Activated T-cell treated with anti-CD3 and anti-CD28 coated beads, Interleukin-2, amount 50 U/mL, for 72 hours (primary cell): ENCODE measurements at places on chromosomes 3 and 15.

- no peak for DNase-seq
Measured at GRCh38 chr15:96054621-96055020, 275.9 kb upstream of the NR2F2 start.

- DNase-seq = no peak
Measured at GRCh38 chr3:141326626-141327025, 41.7 kb upstream of the ZBTB38 start.

DNA sequence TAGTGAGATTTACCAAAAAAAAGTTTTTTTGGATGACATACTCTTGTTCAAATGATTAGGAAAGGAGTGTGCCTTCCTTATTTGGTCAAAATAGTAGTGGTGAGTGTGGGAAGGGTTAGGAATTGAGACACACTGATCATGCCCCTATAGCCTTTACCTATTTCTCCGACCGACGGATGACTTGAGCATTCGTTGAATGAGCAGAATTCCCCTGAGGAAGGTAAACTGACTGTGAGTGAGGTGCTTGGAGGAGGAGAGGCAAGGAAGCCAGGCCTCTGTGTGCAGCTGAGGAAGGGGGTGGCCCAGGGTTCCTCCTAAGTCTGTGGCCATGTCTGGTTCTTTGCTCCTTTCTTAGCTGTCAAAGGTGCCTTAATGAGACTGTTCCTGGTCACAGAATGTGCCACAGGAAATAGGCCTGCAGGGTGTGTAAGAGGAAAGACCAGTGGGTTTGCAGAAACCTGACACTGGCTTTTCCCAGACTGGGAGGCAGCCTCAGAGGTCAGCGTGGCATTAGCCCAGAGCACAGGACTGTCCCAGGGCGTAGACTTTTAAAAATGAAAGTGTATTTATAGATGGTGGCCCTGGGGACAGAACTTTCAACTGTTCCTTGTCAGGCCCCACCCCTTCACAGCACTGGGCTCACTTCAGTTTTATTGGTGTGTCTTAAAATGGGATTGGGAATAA lies 307.7 kb upstream of the C2CD4B start:
- DNase-seq = no peak

DNA sequence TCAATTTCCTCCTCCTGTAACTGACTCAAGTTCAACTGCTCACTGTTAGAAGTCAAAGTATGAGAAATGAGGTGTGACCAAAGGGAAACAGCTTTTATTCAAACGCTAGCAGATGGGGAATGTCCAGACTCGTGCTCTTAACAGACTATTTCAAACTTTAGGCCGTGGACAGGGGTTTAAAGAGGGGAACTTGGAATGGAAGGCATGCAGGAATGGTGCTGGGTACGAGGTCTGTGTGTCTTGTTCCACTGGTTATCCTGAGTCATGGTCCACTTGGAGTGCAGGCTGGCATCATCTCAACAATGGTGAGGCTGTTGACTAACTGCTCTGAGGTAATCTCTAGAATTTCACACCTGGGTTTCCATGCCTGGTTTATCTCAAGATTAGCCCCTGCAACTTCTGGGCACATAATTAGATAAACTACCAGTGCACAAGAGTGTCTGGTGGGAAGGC lies 22.9 kb upstream of the DNAAF4 start:
- no peak for DNase-seq

DNA sequence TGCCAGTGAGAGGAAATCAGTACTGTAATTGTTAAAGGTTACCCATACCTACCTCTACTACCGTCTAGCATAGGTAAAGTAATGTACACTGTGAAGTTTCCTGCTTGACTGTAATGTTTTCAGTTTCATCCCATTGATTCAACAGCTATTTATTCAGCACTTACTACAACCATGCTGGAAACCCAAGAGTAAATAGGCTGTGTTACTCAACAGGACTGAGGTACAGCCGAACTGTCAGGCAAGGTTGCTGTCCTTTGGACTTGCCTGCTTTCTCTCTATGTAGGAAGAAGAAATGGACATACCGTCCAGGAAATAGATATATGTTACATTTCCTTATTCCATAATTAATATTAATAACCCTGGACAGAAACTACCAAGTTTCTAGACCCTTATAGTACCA lies 265.5 kb downstream of the NR2F2 start:
- no peak for DNase-seq

GRCh38 chr15:34239151-34239808 lies 14.5 kb downstream of the EMC4 start:
- peak; percentile 65 for DNase-seq

- no peak for DNase-seq
Measured at GRCh38 chr3:135325096-135325495, 530.0 kb downstream of the EPHB1 start.

GRCh38 chr15:46059921-46060594 lies 425.2 kb downstream of the SQOR start:
- DNase-seq = no peak

DNA sequence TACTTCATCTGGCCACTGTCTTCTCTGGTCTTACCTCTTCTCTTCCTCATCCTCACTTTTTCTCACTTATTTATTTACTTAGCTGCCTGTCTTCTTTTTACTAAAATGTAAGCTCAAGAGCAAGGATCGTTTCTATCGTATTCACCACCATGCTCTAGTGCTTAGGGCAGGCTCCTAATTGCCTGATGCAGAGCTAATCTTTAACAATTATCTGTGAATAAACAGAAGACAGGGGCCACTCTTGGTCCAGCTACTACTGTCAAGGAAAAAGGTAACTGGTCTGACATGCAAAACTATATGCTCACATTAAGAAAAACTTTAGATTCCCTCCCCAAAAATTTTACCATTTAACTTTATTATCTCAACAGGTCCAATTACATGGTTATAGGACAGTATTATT lies 17.5 kb downstream of the PIK3R4 start:
- DNase-seq = no peak

DNA sequence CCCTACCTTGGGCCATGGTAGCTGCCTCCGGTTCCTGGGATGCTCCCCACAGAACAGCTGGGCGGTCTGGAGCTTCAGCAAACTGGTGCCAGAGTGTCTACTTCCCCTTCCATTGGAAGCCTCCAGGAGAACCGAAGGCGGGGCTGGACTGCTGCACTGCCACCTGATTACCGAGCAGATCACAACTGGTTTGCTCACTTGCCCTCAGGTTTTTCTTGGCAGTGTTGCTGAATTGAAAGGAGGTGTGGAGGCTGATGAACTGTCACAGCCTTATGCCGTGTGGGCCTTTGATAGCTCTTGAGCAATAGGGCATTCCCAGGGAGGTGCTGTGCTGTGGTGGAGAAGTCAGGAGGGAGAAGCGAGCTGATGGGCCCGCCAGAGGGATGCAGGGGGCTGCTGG lies at the start of gene TGM5:
TSS of gene TGM5 (minus strand) at position 95 of the 400 bp plus-strand sequence. CDS start at position 16, 79 bp downstream.
- DNase-seq = no peak

DNA sequence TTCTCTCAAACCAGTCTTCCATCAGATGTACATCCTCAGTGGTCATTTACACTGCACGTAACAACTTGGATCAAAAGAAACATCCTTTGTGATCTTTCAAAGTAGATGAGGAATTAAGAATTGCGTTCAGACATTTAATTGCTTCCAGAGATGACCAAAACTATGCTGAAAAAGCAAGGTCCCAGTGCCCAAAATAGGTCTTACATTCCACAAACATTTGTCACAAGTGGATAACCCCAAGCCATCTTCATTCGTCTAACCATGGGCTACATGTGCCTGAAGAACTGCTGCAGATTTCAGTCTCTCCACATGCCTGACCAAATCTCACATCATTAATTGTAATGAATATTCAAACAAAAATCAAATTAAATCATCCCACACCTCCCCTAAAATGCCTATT lies 273.6 kb downstream of the SHOX2 start:
- DNase-seq = no peak

- no peak for DNase-seq
Measured at GRCh38 chr15:88932271-88932874, 19.2 kb upstream of the MFGE8 start.

GRCh38 chr3:156358232-156358631 lies 196.7 kb downstream of the SSR3 start:
- no peak for DNase-seq

GRCh38 chr3:66593978-66594377 lies 93.2 kb upstream of the LRIG1 start:
- no peak for DNase-seq

DNA sequence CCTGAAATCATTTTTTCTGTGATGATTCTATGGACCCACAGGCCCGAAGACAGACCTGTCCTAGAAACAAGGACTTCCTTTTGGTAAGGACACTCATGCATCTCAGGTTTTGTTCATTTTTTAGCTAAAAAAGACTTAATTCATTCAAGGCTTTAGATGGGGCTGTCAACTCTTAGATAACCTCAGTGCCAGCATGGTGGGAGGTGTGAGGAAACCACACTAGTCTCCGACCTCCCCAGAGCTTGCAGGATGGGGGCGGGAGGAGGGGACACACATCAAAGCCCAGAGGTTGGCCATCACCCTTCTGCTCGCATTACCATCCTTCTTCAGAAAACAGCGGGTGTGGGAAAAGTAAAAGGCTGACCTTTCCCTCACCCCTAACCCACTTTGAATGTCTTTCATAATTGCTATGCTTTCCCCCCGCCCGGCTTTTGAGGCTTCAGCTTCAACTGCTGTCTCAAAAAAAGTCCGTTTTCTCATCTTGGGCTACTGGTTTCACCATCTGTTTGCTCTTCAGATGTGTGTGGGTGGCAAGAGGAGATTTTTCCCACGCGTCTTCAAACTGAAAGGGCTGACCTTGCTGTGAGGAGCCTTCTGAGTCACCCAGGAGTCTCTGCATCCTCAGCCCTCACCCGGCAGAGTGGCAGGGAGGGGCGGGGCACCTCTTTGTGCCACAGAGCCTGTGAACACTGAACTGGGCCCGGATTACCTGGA lies 27.6 kb upstream of the CXCR6 start:
- peak; percentile 91 for DNase-seq

DNA sequence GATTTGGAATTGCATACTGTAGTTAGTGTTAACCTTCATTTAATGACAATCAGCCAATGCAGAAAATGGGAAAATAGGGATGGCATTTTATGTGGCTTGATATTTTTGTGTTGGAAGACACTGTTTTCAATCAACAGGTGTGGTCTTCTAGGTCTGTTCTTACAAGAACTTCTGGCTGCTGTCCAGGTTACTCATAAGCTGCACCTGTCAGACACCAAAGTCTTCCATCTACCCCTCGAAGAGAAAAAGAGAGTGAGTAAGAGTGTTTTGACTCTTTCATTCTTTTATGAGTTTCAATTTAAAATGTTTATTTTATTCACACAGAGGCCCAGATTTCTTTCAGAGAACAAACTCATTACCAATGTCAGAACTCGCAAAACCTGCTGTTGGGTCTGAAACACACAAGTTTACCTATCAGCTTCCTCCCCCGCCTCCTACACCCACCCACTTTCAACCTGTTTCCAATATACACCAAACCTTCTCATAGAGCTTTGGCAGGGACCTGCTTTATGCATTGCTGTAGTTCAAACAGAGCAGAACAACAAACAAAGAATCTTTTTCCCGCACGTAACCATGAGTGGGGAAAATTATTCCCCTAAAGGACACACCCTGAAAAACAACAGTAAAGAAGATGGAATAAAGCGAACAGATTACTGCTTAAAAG lies 767.7 kb upstream of the ALCAM start:
- no peak for DNase-seq

- DNase-seq = no peak
Measured at GRCh38 chr15:38885471-38885952, 320.9 kb upstream of the RASGRP1 start.

DNA sequence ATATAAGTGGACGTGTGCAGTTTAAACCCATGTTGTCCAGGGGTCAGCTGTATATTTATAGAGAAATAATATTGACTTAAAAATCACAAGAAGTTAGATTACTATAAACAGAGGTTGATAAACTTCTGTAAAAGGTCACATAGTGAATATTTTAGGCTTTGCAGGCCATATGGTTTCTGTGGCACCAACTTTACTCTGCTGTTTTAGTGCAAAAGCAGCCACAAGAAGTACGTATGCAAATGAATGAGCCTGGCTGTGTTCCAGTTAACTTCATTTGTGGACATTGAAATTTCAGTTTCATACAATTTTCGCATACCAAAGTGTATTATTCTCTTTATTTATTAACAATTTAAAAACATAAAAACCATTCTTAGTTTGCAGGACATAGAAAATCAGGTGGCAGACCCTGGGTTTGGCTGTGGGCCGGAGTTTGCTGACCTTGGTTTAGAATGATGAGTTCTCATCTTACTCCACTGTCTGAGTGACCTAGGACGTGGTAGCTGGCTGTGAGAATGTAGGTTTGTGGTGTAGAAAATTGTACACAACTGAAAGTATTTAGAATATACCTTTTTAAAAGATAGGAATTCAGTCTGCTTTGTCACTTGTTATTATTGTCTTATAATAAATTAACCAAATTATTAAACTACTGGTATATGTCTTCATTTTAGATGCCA lies 16.3 kb downstream of the FAN1 start:
- no peak for DNase-seq

DNA sequence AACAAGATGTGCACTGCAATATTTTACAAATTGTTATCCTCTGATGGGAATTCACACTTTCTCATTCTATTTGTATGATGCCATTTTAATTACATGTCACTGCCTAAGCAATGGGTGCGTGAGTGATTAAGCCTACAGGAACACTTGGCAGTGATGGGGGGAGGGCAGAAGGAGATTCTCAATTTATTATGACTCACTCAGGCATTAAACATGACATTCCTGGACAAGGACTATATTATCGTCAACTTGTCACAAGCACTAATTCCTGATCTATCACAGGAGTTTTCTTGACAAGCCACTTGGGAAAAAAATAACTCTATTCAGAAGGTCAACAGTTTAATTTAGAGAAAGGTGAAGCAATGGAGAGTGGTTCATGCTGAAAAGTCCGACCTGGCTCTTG lies 556.8 kb downstream of the NSUN3 start:
- DNase-seq = no peak

DNA sequence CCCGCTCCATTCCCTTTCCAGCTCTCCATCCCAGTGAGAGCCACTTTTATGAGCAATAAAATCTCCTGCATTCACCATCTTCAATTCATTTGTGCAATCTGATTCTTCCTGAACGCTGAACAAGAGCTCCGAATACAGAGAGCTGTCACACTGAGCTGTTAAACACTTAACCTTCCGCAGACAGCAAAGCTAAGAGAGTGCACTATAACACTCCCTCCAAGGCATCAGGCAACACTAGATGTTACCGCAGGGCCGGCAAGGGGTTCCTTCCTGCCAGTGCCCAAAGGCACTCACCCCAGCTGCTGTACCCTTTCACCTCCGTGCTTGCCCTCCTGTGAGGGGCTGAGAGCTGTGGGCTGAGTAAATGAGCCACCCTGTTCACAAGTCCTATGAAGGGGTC lies 85.6 kb downstream of the BCHE start:
- no peak for DNase-seq

DNA sequence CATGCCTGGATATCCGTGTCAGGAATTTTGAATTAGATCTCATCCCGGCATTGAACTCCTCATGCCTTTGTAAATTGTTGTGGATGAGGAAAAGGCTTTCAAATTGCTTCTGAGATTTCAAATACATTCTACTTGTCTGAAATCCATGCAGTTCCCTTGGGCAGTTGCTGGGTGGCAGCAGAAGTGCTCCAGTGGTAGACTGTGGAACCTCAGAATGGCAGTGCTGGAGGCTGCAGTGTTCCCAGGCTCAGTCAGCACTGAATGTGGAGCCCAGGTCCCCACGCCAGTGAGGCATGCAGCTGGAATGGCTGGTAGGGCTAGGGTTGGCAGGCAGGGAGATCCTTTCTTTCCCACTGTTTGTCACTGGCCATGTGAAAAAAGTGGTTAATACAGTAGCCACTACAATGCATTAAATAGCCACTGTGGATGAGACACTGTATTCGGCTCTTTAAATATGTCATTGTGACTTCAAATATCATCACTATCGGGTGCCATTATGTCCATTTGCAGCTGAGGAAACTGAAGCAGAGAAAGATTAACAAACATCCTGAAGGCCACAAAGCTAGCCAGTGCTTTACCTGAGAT lies 98.6 kb downstream of the TPRG1 start:
- DNase-seq = peak; percentile 39
